ENCODE measurements at places on chromosomes 1 and 21.

DNA sequence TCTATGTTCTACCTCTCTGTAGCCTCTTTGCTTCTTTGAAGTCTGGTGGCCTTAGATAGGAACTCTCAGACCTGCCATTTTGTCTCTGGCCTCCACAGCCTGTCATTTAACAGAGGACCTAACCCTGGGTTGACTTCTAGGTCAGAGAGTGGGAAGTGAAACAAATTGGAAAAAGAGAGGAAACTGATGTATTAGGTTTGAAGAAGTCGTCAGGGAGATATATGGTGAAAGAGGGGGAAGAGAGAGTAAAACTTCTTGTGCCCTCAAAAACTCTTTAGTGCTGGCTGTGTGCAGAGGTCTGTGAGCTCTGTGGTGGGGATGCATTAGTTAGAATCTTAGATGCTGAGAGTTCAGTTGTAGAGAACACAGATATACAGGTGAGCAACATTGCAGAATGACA, 30.2 kb upstream of the CD1D start:
- DNase-seq = no peak

DNA sequence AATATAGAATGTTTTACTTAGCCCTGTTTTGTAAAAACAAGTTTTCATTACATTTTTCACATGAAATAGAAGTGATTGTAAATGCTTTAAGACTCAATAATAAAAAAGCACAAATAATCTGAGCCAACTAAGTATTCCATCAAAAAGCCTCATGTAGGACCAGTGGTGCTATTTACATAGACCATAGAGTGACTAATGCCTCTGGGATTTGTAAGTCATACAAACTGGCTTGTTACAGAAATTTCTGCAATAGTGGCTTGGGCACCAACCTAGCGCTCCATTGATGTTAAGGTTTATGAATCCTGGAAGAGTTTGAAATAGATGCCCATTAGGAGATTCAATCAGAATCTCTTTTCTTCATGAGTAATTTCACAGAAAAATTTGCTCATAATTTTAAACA, 31.9 kb downstream of the ZMYM1 start:
- DNase-seq = no peak

DNA sequence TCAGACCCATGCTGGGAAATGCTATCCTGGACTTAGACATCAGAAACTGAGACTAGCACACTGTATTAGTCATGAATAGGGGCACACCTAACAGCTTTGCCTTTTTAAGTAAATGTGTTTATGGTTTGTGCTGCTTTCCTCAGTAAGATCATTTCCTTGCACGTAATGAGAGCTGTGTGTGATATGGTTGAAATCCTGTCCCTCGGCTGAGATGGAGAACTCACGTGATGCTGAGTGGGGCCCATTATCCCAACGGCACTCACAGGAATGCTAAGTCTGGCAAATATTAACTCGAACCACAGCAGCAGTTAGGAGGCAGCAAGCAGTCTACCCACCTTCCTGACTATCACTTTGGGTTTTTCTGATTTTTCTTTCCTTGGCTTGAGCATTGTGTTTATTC, 38.2 kb downstream of the BCL9 start:
- no peak for DNase-seq

DNA sequence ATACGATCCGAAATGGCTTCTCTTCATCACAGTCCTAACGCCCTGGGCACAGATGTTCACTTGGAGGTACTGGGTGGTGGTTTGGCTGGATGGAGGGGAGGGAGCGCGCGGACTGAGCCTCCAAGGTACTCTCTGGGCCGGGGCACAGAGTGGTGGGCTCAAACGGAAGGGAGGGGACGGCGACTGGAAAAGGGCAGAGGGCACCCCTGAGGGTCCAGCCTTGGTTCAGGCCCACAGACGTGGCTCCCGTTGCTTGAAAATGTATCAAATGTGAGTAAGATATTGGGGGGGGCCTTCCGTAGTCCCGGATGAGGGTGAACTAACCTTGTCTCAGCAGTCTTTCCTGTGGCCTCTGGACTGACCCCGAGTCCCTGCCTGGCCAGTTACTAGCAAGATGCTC, 463 bp downstream of the IL12RB2 start:
- no peak for DNase-seq

DNA sequence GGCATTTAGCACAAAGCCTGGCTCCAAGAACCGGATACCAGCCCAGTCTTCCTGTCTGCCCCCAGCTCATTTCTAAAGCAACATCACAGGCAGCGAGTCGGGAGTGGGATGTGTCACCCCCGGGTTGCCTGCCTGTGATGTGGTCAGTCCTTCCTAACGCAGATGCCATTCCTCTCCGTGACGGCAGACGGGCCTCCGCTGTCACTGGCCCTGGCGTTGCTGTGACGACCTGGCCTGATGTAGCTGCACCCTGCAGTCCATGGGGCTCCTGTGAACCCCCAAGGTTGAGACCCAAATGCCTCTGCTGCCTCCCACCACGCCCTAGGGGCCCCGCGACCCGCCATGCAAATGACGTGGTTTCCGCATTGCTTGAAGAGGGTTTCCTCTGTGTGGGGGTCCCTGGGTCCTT, 12.3 kb downstream of the TNFRSF1B start:
- DNase-seq = no peak

DNA sequence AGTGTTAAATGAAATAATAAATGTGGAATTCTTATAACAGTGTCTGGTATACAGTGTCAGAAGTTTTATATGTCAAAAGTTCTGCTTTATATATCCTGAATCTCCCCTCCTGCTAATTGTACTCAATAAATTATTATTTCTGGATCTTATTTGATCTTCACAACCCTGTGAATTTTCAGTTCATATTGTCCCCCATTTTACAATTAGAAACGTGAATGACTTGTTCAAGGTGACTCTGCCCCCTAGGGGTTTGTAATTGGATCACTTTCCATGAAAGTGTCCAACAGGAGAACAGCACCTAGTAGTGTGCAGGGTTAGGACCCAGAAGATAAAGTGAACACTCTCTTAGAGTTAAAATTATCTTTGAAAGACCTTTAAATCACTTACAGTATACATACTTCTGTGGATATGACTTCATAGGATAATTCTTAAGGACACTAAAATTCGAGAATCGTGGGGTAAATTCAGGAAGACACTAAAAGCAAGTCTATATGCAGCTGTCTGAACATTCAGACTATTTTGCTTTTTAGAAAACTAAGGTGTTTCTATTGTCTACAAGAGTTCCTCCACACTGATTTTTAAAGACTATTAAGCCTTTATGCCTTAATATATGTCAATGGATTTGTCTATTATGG, 4.5 kb upstream of the DDR2 start:
- no peak for DNase-seq

DNA sequence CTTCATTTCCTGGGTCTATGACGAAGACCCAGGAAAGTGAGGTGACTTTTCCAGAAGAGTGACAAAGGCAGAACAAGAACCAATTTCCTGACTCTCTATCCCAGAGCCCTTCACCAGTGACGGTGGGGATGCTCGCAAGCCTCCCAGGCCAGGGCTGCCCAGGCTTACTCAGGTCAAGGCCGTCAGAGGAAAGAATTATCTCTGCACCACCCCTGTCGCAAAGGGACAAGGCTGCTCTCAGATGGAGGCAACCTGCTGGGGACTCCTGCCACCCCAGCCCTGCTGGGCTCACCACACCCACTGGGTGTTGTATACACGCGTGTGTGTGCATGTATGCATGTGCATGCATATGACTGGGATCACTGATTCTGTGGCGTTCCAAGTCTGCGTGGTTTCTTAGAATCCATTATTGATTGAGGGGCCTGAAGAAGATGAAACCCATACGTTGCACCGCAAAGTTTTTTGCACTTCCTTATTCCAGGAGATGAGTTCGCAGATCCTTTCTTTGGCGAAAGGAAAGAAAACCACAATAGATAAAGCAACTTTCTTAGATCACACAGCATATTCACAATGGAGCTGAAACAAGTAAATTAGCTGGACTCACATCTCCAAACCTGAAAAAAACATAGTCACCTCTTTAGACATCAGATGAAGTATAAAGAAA, 255.8 kb downstream of the RHOU start:
- no peak for DNase-seq

GRCh38 chr21:15001113-15001512, 63.7 kb downstream of the NRIP1 start:
- DNase-seq = no peak

GRCh38 chr21:45078877-45079281, 4.5 kb downstream of the ADARB1 start:
- DNase-seq = no peak

DNA sequence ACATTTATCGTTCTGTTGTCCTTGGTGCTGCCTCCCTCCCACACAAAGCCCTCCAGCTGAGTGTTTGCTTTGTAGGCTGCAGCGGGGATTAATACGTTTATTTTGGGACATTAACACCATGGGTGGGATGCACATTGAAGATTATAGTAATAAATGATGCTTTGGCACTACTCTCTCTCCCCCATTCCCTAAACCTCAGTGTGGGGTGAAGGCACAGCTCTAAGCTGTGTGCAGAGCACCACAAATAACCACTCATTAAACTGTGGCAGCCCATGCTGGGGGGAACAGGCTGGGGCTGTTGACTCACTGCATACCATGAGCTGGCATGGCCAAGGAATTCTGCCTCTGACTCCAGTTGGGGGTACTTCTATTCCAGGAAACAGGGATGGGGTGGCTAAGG, 7.7 kb downstream of the PCP4L1 start:
- DNase-seq = no peak

DNA sequence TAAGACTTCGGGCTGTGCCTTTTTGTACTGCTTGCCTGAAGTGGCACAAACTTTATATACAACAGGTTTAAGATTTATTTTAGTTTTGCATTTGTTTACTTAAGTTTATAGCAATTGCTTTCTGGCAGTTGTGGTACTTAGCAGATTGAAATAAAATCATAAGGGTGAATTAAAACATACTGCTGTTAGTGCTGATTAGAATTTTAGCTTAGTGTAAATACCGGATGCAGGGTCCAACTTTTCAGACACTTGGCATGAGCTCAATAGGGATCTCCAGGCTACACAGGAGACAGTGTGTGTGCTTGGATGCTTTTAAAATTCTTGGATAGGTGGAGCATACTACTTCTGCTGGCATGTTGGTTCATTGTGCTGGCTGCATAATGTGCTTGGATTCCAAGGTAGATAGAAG, 159.6 kb downstream of the NFIA start:
- no peak for DNase-seq

DNA sequence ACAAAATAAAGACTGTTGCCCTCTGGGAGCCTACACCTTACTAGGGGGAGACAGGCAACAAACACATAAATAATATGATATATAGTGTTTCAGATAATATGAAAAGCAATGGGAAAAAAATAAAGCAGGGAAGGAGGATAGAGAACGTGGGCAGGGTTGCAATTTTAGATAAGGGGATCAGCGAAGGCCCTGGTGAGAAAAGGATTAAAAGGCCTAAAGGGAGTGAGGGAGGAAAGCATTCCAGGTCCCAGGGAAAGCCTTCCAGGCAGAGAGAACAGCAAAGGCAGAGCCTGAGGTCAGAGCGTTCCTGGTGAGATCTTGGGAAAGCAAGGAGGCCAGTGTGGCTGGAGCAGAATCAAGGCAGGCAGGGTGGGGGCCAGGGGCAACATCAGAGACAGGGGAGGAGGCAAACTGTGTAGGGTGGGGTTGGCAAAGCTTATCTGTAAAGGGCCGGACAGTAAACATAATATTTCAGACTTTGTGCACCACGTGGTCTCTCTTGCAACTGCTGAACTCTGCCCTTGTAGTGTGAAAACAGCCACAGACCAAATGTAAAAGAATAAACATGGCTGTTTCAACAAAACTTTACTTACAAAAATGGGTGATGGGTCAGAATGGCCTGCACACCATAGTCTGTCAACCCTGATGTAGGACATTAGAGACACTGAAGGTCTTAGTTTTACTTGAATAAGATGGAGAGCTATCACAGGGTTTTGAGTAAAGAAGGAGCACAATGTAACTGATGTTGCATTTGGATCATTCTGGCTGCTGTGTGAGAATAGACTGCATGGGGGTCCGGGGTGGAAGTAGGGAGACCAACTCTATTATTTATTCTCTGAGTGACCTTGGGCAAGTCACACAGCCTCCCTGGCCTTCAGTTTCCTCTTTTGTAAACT, 13.3 kb upstream of the CPT2 start:
- DNase-seq = no peak

- no peak for DNase-seq
These were observed 41.8 kb downstream of the MIS18A start for GRCh38 chr21:32237021-32237420.

DNA sequence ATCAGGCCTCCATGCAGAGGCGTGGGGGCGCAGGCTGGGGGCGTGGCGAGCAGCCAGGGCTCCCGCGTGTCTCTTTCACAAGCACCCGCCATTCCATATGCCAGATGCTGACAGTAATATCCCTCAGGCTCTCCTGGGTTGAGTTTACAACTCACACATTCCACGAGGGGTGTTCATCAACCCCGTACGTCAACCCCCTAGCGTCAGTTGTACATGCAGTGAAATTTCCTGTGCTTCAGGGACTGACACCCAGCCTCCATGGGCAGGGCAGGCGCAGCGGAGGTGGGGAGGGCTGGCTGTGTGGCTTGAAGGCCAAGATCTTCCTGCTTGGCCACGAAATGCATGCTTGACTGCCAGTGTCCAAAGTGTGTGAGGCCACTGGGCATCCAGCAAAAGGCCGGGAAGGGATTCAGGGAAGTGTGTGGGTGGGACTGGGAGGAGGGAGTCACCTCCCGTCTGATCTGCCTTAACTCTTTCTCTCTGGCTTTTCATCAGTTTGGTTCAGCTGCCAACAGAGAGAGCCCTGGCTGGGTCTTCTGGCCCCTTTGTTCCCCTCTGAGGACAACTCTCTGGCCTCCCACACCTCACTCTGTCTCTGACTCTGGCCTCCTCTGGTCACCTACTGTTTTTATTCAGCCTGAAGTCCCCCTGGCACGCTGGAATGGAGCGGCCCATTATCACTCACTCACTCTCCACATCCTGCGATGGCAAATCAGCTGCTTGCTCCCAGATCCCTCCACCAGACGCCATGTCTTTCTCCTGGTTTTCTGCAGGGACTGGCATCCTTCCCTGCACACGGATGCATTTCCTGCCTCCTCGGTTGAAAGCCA, 33.8 kb downstream of the CLIC6 start:
- no peak for DNase-seq

- no peak for DNase-seq
These were observed 13.5 kb upstream of the ATP2B4 start for GRCh38 chr1:203612932-203613682.

- no peak for DNase-seq
These were observed 10.8 kb downstream of the OSBPL9 start for GRCh38 chr1:51627672-51628071.

DNA sequence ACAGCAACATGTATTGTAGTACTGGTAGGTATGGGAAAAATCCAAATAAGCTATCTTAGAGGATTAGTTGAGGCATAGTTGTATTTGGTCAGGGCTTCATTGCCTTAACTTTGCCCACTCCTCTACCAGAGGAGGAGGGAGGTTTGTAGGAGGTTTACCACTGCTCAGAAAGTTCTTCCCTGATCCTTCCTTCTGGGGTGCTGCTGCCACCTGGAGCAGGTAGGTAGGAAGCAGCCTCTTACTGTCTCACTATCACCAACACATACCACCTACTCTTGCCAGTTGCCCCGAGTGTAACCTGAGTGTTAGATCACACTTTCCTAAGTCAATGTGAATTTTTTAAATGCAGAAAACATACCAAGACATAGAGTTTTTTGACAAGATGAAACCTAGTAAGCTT, 24.1 kb upstream of the ZSWIM5 start:
- DNase-seq = no peak

GRCh38 chr1:237041461-237041794, 556 bp upstream of the RYR2 start:
- no peak for DNase-seq
